Stimulated activated CD4-positive, alpha-beta T cell treated with anti-CD3 and anti-CD28 coated beads, Interleukin-4, amount 100 ng/mL, for 1 hour (primary cell): ENCODE measurements at places on chromosomes 16 and 17.
A peak's percentile ranks its signal among the peaks of the same experiment; 100 is the strongest.

DNA sequence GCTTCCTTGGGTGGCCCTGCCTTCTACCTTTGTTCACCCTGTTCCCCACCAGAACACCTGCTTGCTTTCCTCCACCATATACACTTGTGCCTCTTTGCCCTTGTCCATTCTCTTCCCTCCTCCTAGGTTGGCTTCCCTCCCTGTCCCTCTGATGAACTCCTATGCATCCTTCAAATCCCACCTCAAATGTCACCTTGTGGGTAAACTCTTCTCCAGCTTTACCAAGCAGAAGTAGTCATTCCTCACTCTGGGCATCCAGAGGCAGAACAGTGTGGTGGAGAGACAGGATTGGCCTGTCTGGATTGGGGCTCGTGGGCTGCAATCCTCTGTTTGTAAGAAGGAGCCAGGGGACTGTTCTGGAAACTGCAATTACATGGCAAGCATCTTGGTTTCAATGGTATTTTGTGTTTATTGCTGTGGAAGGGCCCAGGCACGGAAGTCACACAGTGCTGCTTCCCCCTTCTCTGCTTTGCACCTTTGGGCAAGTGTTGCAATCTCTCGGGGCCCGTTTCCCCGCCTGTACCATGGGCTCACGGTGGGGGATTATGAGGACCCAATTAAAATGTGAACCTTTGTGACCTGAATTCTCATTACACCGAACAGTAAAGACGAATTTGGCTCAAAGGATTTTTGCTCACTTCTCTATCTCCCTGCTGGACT, 21.9 kb upstream of the NXPH3 start:
- DNase-seq, result no peak

- no peak for DNase-seq
These were observed 32.1 kb downstream of the IST1 start for GRCh38 chr16:71927383-71927782.

- no peak for DNase-seq
These were observed 62.3 kb downstream of the TIMM22 start for GRCh38 chr17:1059131-1059795.

- no peak for DNase-seq
These were observed 24.9 kb downstream of the SCNN1G start for GRCh38 chr16:23207485-23207884.

GRCh38 chr16:79158337-79158736, 442.2 kb downstream of the MAF start:
- DNase-seq, result no peak

DNA sequence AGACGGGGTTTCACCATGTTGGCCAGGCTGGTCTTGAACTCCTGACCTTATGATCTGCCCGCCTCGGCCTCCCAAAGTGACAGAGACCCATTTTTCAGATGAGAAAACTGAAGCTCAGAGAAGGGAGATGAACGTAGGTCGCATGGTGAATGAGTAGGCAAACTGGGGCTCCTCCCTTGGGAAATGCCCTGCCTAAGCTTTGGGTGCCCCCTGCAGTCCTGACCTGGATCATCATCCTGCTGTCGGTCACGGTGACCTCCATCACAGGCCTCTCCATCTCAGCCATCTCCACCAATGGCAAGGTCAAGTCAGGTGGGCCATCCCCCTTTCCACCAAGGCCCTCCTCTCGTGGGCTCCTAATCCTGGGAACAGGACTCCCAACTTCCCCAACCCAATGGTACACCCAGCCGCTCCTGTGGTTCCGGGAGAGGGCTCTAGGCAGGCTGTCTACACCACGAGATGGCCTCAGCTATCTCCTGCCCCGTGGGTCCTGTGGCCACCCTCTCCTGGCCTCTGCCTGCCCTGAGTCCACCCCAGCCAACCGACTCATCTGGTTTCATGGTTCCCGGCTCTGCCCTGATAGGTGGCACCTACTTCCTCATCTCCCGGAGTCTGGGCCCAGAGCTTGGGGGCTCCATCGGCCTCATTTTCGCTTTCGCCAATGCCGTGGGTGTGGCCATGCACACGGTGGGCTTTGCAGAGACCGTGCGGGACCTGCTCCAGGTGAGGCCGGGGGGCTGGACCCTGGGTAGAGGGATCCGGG, 4.7 kb downstream of the SLC12A3 start:
- DNase-seq, result peak; percentile 21

DNA sequence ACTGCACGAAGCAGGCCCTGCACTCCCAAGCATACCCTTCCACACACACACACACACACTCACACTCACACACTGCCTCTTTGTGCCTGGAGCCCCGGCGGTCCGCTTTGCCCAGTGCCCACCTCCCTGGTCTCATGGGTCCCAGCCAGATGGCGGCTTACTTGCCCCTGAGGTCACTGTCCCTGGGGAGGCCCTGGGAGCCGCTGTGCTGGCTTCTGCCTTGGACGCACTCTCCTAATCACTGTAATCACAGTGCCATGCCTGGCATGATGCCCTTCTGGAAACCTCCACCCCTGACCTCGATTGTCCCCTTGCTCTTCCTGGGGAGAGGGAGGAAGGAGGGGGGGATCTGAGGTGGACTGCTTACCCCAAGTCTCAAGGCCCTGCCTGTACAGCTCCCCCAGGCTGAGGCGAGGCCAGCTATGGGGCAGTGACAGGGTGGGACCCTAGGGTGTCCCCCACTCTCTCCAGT, 36.0 kb downstream of the ARHGAP23 start:
- no peak for DNase-seq

GRCh38 chr17:12429116-12429515, 236.6 kb upstream of the MYOCD start:
- DNase-seq, result no peak

GRCh38 chr17:36070427-36070826, 6.4 kb downstream of the CCL18 start:
- DNase-seq, result no peak

- no peak for DNase-seq
These were observed 11.7 kb upstream of the IL17C start for GRCh38 chr16:88626646-88627045.

DNA sequence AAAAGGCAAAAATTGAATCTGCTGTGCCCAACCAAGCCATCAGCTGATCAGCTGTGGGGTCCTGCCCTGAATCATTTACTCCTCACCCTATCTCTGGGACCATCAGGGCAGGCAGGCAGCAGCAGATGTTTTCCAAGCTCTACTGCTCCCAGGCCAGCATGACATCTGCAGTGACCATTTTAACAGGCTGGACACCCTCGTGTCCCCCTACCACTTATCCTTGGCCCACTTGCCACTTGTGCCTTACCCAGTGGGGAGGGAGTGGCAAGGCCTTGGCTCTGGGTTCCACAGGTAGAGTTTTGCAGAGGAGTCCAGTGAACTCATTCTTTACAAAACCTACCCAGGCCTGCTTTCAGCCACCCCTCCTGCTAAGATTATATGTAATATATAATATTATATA, 12.0 kb upstream of the CA4 start:
- DNase-seq, result no peak

DNA sequence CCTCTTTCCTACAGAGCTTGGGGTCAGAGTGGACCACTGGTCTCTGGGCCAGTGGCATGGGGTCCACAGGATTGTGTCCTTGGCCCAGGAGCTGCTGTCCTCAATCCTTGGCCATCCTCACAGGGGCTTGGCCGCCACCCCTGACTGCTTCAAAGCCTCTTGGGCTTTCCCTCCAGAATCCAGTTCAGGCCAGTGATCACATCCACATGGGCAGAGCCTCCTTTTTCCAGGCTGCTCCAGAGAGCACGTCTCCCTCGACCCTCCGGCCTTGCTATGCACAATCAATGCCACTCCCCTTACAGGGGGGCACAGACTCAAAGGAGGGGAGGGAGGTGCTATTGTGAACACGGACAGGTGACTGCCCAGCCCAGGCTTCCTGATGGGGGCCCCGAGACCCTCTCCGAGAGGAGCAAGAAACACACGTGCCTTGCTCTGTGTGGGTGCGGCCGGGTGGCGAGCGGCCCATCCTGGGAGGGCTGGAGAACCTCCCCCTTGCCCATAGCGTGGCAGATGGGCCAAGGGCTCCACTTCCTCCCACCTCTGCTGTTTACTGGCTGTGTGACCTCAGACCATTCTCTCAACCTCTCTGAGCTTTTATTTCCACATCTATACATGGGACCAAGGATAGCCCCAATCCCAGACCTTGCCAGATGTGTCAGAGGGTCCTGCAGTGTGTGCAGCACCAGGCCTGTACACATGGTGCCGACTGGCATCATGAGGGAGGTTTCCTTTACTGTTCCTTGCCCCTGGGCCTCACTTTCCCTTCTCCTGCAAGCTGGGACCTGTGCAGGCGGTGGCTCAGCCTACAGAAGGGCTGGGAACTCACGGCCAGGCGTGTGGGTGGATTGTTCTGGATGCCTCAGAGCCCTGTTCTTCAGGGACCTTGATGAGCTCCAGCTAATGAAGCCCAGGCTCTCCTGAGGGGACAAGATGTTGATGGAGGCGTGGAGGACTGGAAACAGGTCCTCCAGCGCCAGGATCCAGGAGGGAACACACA, 229.0 kb upstream of the GSE1 start:
- no peak for DNase-seq

DNA sequence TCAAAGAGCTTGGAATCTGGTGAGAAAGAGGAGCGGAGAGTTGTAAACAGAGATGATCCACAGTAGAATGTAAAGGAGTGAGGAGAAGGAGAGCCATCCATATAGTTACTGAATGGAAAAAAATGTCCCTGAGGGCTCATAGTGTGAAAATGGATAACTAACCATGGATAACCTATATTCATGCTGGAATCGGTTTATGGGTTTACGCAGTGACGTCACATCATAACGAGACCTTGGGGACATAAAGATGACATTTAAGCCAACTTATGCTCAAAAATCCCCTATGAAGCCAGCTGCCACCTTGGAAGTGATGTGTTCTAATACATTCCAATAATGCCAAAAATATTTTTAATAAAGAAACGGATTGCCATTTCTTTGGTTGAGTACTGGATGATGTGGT, 22.5 kb downstream of the IRX6 start:
- DNase-seq, result no peak
